ENCODE measurements at places on chromosomes 4 and X.
A peak's percentile ranks its signal among the peaks of the same experiment; 100 is the strongest.

DNA sequence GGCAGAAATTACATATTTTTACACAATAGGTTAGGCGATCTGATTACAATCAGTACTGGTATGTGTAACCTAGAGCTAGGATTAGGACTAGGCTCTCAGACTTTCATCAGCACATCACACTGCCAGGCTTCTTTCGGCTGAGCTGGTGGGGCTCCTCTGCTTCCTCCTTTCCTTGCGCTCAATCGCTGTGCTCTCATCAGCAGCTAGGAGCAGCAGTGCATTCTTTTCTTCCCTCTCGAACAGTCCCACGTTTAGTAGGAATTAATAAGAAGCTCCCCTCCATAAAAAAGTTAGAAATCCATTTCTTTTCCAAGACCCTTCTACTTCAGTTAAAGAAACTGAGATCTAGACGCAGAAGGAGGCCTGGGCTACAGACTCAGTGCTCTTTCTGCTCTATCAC, 350.4 kb downstream of the SPRY1 start:
- no peak for DNase-seq

DNA sequence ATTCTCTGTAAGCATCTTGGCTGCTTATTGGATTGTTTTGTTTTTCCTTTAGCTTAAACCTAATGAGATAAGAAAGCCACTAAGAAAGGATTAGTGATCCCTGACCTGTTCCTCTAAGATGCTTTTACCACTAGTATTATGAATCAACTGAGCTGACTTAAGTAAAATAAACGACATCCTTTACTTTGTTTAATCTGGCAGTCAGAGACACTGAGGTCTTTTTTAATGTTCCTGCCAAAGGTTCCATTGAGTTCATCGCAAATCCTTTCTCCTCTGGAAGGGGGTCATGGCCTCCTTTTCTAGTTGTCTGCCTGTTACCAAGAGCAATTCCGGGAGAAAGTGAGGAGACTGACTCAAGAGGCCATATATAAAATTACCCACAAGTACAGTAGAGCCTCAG, 1038.3 kb upstream of the SLIT2 start:
- no peak for DNase-seq

- no peak for DNase-seq
Measured at GRCh38 chr4:77232653-77233052, 75.6 kb downstream of the CCNG2 start.

GRCh38 chr4:155040031-155040430, 168.4 kb upstream of the NPY2R start:
- no peak for DNase-seq

DNA sequence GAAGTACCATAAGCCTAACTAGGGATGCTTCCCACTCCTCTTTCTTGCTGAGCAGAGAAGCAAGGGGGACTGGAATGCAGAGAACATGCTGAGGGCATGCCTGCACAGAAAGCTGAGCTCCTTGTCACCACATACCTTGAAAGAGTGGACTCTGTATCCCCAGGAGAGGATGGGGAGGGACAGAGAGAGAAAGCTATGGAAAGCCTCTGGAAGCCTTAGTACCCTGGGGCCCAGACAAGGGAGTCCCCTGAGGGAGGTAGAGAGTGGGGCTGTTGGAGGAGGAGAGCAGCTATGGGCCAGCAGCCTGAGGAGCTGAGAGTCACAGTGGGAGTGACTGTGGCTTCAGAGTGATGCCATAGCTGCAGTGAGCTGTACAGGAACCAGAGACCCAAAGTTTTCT, 77.9 kb downstream of the RTL9 start:
- no peak for DNase-seq

- no peak for DNase-seq
Measured at GRCh38 chr4:147780137-147780777, 48.4 kb downstream of the ARHGAP10 start.

- no peak for DNase-seq
Measured at GRCh38 chrX:103780336-103781061, 3.9 kb downstream of the PLP1 start.

- no peak for DNase-seq
Measured at GRCh38 chr4:99965674-99966350, 15.7 kb upstream of the H2AZ1 start.

DNA sequence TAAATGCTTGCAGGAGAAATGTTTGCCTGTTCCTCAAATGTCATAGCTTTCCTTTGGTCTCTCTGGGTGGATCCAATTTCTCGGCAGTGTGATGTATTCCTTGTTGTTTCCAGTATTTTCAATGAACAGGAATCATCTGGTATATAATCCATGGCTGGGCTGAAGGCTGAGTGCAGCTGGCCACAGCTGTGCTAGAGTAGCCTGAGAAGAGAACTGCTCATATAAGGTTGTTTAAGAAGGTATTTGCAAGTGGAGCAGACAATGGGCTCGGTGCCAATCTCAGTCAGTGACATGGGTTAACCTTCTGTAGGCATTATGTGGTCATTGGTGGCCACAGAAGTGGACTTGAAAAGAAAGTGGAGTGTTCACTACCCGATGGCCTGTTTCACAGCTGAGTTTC, 390.3 kb downstream of the SPRY1 start:
- no peak for DNase-seq

DNA sequence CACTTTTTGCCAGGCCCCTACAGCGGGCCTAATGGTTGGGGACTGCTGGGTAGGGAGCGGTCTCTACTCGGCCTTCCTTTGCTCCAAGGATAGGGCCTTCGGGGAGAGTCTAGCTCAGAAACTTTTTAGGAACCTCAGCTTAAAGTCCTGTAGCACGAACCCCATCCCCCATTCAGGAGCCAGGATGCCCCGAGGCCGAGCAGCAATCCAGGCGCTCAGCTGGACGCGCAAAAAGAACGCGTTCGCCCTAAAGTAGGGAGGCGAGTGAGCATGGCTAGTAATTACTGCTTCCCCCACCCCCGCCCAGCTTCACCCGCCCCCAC, 9.7 kb downstream of the POU4F2 start:
- no peak for DNase-seq

DNA sequence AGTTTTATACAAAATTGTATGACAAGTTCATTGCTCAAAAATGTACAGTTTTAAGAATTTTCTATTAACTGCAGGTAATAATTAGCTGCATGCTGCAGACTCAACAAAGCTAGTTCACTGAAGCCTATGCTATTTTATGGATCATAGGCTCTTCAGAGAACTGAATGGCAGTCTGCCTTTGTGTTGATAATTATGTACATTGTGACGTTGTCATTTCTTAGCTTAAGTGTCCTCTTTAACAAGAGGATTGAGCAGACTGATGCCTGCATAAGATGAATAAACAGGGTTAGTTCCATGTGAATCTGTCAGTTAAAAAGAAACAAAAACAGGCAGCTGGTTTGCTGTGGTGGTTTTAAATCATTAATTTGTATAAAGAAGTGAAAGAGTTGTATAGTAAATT, 131.0 kb downstream of the TET2 start:
- no peak for DNase-seq

DNA sequence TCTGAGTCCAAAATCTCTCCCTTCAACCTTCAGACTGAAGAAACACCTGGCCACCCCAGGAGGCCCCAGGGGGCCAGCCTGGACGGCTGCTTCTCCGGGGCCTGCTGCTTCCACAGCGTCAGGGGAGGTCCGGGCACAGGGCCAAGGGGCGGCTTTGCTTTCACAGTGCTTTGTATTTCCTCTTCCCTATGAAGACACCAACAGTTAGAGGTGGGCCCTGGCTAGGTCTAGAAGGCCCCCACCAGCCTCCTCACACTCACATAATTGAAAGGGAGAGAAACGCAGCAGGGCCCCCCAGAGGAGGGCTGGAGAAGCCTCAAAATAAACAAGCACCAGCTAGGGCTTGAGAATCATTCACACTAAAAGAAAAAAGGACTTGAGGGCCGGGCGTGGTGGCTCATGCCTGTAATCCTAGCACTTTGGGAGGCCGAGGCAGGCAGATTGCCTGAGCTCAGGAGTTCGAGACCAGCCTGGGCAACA, 17.8 kb downstream of the SCD5 start:
- peak; percentile 9 for DNase-seq

GRCh38 chrX:154443992-154444754, at the start of gene FAM50A:
FAM50A (plus strand) TSS chrX:154444141; CDS start chrX:154444236, 95 bp downstream.
- DNase-seq: peak; percentile 86

DNA sequence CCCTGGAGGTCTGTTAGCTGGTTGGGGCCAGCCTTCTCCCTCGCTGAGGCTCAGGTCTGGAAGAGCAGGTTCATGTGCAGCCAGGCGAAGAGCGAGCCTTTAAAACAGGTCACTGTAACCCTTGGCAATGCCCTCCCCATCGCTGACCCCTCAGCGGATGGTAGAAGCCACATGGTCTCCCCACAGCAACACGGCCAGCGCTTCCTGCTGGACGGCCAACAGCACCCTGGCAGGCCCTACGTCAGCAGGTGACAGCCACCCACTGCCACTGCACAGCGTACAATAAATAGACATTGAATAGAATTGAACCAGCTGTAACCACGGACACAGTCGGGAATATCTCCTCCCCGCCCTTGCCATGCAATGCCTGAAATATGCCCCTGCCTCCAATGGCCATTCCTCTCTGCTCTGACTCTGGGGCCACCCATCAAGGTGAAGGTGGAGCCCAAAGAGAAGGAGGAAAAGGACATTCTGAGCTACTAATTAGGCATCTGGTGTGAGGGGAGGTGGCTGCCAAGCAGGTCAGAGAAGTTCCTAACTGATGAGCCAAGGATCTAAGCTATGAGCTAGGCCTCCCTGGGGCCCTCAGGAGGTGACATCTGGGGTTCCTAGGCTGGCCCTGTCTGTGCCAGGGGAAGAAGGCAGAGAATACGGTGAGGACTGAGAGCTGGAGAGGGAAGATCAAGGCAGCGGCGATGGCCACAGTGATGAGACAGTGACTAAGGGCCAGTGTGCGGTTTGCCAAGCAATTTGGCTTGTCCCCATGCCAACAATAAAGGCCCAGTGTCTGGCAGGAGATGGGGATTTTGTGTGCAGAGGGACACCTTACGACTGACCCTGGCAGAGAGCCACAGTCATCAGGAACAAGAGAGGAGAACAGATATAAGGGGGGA, 202.3 kb downstream of the BCOR start:
- no peak for DNase-seq

DNA sequence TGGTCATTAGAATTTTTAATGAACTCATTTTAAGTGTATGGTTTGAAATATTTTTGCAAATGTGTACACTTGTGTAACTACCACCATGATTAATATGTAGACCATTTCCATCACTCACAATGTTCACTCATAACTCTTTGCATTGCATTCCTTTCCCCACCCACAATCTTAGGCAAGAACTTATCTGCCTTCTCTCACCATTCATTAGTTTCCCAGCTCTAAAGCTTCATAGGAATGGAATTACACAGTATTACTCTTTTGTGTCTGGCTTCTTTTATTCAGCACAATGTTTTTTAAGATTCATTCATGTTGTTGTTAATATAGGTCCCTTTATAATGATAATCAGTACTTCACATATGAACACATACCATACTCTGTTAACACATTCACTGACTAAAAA, 106.1 kb downstream of the ARAP2 start:
- no peak for DNase-seq

DNA sequence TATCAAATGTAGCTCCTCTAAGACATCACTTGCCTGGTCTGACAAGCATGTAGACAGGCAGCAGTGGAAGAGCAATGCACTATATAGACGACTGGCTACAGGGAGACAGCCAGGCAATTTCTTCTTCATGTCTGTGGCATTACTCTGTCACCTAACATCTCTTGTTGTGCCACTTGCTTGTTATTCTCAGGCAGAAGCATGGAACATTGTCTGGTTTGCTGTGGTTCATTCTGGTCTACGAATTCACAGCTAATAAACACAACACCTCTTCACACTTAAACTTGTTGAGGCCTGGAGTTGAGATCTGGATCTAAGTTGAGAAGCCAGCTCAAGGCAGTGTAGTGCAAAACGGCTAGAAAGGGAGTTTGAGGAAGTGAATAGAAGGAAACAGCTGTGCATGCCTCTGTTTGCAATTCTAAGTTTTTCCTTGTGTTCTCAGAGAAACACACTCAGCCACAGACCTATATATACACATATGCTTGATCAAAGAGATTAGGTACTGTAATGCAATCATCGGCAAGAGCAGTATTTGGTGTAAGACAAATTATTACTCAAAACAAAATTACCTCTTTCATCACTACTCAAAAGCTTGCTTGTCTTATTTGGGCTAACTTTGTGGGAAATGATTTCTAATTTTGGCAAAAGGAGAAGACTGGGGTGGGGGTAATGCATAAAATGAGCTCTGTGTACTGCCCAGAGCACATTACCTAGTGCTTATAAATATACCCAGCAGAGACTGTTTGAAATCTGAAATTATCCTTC, 243.8 kb downstream of the PPP3CA start:
- no peak for DNase-seq

- no peak for DNase-seq
Measured at GRCh38 chr4:153154007-153154975, 50.0 kb upstream of the TRIM2 start.
